Fibroblast of upper back skin (primary cell): ENCODE measurements at places on chromosomes 12 and 14.

DNA sequence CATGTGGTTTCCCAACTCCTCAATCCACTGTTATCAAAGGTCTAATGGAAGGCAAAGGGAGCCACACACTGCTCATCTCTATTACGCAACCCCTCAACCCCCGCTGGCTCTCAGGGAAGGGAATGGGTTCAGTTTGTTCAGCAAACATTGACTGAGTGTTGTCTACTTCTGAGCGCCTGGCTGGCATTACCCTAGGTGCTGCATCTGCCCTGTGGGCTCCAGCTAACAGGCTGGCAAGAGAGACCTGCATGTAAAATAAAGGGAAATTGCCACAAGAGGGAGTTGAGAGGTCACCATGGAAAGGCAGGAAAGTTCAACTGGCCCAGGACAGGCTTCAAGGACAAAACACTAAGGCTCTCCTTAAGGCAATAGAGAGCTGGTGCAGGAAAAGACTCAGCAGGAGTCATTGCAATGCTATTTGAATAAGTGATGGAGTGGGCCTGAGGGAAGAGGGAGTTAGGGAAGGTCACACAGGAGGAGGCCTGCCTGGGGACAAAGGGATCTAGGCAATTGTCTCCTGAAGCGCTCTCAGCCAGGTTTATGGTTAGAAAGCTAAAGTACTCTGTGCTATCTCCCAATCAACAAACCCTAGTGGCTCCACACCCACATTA lies 5.5 kb upstream of the ZNF740 start:
- DNase-seq: peak; percentile 47

DNA sequence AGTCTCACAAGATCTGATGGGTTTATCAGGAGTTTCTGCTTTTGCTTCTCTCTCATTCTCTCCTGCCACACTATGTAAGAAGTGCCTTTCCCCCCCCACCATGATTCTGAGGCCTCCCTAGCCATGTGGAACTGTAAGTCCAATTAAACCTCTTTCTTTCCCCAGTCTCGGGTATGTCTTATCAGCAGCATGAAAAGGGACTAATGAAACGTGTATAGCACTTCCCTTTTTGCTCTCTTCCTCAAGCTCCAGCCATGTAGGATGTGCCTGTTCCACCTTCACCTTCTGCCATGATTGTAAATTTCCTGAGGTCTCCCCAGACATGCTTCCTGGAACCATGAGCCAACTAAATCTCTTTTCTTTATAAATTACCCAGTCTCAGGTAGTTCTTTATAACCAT lies 7.0 kb upstream of the CRACR2A start:
- DNase-seq: no peak

DNA sequence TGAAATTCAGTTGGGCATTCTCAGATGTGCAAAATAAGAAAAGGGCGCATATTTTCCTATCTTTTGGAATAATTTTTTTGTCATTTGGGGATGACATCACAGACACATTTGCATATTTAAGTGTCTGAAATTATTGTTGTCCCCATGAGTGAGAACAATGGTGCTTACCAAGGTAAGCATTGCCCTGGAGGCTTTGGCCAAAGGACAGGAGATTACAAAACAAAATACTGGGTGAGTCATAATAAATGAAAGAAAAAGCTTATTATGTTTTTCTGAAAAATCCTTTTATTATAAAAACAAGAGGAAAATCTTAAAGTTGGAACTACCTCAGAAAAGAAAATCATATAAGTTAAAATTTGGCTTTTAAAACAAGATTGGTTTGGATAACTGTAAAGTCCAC lies 254.9 kb downstream of the BTG1 start:
- no peak for DNase-seq

- no peak for DNase-seq
Measured at GRCh38 chr12:108382437-108382801, 43.3 kb upstream of the CMKLR1 start.

- DNase-seq: peak; percentile 59
Measured at GRCh38 chr14:22319526-22320361, 269.3 kb downstream of the DAD1 start.

- DNase-seq: no peak
Measured at GRCh38 chr12:108907839-108908351, 28.0 kb downstream of the DAO start.

- DNase-seq: peak; percentile 96
Measured at GRCh38 chr14:102893452-102893851, 29.0 kb upstream of the AMN start.

DNA sequence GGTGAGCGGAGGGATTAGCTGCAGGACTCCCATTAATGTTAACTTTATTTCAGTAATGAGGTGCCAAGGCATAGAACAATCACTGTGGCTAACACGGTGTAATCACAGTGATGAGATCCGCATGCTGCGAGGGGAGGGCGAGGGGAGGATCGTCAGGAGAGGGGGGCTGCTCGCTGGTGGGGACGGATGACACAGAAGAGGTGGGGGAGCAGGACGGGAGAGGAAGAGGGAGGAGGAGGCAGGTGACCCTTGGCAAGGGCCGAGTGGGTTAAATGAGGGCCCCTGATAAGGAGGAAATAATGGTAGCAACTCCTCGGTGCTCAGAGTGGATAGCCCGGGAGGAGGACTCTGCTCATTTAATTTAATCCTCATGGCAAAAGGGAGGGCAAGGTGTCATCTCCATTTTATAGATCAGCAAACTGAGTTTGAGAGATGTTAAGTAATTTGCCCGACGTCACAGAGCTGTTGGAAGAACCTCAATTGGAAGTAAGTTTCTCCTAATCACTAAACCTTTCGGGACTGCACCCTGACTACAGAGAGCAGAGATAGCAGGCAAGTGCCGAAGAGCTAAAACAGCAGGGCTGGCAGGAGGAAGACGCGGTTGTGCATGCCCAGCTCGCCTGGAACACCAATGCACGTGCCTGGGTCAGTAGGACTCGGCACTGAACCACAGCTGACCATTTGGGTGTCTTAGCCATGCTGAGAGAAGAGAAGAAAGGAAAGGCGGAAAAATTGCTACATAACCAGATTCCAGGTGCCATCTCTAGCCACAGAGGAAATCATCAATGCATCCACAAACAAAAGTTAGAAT lies 43.0 kb downstream of the SPRING1 start:
- no peak for DNase-seq

- DNase-seq: no peak
Measured at GRCh38 chr12:4991373-4991772, 52.3 kb upstream of the KCNA5 start.

- DNase-seq: no peak
Measured at GRCh38 chr12:59643550-59643949, 47.7 kb downstream of the SLC16A7 start.

GRCh38 chr14:92789457-92790089 lies 4.5 kb upstream of the GOLGA5 start:
- no peak for DNase-seq

GRCh38 chr12:92719674-92720073 lies 16.9 kb downstream of the PLEKHG7 start:
- peak; percentile 44 for DNase-seq
